Naive B cell (primary cell): ENCODE measurements at places on chromosomes 13 and 19.
A peak's percentile ranks its signal among the peaks of the same experiment; 100 is the strongest.

GRCh38 chr13:73038064-73038463 is 20.7 kb upstream of the KLF5 start:
- no peak overlapping the region for H3K27ac ChIP-seq
- no peaks in the 10 kb centered on the region for H3K36me3 ChIP-seq
- H3K4me1 ChIP-seq, result no peaks in the 10 kb centered on the region
- DNase-seq, result no peak

DNA sequence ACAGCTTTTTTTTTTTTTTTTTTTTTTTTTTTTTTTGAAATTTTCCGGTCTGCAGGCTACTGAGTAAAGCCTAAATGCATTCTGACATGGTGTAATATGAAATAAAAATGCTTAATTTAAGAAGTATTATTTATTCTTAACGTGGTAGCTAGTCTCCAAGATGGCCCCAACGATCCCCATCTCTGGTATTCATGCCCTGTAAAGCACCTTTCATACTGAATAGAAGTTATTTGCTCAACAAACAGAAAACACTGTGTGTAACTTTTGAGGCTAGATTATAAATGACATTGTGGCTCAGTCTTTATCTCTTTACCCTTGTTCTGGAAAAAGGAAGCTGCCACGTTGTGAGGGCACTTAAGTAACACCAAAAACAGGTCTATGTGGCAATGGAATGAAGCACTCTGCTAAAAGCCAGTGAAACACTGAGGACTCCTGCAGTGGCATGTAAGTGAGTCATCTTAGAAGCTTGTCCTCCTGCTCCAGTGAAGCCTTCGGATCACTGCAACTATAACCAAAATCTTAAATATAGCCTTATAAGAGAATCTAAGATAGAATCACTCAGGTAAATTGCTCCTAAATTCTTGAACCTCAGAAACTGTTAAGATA is 128.7 kb downstream of the UGGT2 start:
- no peak overlapping the region for H3K27ac ChIP-seq
- no peak for DNase-seq
- H3K36me3 ChIP-seq, result no peaks in the 10 kb centered on the region
- no peaks in the 10 kb centered on the region for H3K4me1 ChIP-seq
- H3K4me3 ChIP-seq, result no peak overlapping the region

DNA sequence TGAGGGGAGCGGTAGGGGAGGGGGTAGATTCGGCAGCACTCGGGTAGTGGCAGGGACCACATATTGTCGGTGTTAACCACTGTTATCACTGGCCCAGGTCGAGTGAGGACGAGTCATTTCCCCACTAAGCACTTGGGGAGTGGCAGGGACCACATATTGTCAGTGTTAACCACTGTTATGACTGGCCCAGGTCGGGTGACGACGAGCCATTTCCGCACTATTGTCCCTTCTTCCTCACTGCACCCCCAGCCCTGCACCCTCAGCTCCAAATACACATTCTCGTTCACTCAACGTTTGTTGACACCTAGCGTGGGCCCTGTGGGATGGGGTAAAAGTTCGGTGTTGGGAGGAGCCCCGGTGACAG is 467 bp upstream of the CLN5 start:
- no peak for DNase-seq
- peaks cover 6% of the 10 kb centered on the region for H3K27me3 ChIP-seq
- peak overlapping the region; percentile 97 for H3K27ac ChIP-seq

DNA sequence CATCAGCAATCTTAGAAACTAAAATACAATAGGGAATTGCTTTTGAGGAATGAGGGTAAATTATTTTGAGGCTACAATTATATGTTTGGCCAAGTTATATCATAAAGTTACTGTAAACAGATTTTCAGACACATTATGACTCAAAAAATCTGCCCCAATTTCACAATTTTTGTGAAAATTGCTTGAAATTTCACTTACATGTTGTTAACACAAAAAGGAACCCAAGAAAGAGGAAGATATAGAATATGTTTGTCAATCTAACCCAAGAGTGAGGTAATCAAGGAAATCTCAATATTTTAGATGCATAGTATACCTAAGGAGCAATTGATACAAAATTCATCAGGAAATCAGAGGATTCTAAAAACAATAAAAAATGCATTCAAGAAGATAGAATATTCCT is 73.9 kb upstream of the FNDC3A start:
- H3K4me1 ChIP-seq, result no peaks in the 10 kb centered on the region
- no peak for DNase-seq
- H3K27me3 ChIP-seq, result peaks cover 11% of the 10 kb centered on the region

- DNase-seq, result no peak
- H3K4me3 ChIP-seq, result no peak overlapping the region
- H3K27ac ChIP-seq, result no peak overlapping the region
- peaks cover 13% of the 10 kb centered on the region for H3K4me1 ChIP-seq
- peaks cover 3% of the 10 kb centered on the region for H3K27me3 ChIP-seq
Measured at GRCh38 chr13:30702006-30702405, 33.3 kb upstream of the ALOX5AP start.

- H3K36me3 ChIP-seq, result no peaks in the 10 kb centered on the region
- peaks cover 94% of the 10 kb centered on the region for H3K4me1 ChIP-seq
- peak overlapping the region; percentile 96 for H3K4me3 ChIP-seq
Measured at GRCh38 chr19:16587833-16588823, 15.9 kb upstream of the SLC35E1 start.
